ENCODE measurements at places on chromosomes 12 and 14. TPM values are rescaled to one million over a fixed set of nuclear protein-coding genes. Genes with fewer than 3 reads are reported as not detected.

- DNase-seq: no peak
Measured at GRCh38 chr12:54926246-54926645, 58.3 kb downstream of the TESPA1 start.

DNA sequence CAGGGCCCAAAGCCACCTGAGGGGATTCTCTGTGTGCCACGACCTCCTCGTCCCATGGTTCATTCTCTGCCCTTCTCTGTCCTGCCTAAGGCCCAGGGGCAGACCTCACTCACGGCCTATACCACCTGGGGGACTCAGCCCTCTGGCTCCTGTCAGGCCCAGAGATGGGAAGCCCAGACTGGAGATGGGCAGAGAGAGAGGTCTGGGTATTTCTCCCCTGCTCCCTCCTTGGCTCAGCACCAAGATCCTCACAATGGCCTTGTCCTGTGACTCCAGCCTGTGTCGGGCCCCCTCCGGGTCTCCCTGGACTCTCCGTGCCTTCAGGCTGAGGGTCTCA, 46.9 kb upstream of the BCL11B start:
- no peak for DNase-seq

GRCh38 chr12:33628087-33628486, 188.5 kb upstream of the SYT10 start:
- no peak for DNase-seq

- no peak for DNase-seq
Measured at GRCh38 chr14:55099756-55100155, 29.3 kb upstream of the LGALS3 start.

DNA sequence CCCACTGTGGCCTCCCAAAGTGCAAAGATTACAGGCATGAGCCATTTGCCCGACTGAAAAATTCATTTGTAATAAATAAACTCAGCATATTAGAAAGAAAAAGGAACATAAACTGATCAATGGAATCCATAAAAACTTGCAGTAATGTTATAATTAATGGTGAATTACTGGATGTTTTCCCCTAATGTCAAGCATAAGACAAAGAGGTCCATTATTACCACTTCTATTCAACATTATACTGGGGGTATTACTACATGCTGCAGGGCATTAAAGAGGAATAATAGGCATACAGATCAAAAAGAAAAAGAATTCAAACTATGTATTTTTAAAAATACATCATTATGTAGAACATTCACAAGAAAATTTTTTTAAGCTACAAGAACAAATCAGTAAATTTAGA, 926.8 kb downstream of the LRFN5 start:
- no peak for DNase-seq

- DNase-seq: no peak
Measured at GRCh38 chr14:96103560-96104460, 64.6 kb downstream of the C14orf132 start.

GRCh38 chr12:119679490-119679889, 11.6 kb downstream of the PRKAB1 start:
- no peak for DNase-seq

- no peak for DNase-seq
Measured at GRCh38 chr14:88421286-88421685, 35.8 kb downstream of the SPATA7 start.

DNA sequence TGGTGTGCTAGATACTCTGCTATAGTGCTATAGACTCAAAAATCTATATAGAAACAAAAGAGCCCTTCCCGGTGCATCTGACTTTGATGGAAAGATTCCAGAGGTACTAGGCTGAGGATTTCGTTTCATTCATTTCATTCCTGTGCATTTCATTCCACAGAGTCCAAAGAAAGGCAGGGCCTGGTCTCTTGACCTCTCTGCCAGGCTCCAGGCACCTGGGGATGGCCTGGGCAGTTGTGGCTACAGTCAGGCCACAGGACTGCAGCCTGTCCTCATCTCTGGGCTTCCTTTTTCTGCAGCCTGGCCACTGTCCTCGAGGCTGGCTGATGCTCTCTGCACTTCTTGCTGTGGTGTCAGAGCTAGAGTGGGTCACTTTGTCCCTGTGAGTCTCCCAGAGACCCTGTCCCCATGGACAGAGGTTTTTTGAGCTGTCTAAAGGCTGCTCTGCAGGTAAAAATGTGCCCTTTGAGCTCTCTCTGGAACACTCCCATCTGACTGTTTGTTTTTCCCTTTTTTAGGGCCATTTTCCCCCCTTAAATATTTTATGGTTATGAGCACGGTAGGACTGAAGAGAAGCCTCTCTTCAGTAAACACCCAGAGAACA, 3.2 kb upstream of the VDR start:
- DNase-seq: no peak

GRCh38 chr14:93047661-93048060, 68.1 kb downstream of the ITPK1 start:
- DNase-seq: no peak

DNA sequence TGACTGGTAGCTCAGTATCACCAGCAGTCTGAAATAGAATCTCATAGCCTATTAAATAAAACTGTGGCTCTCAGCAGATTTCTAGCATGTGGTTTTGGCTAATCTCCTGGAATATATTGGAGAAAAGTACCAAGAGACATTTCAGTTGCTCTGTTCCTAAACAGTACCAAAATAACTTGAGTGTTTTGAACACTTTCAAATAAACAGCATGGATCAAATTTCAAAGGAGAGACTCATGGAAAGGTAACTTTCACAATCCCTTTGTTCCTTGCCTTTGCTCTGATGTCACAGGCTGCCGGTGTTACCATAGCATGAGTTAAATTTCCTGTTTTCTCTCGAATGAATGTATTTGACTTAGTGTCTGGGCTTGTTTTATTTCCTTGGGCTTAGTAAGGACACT, 3.4 kb downstream of the ARG2 start:
- DNase-seq: no peak

GRCh38 chr14:21070610-21071224, 613 bp downstream of the ARHGEF40 start:
- no peak for DNase-seq

GRCh38 chr12:48750215-48750614, 33.7 kb upstream of the CCNT1 start:
- no peak for DNase-seq

RNF212B gene
- total RNA-seq: not detected

LLPH gene
- total RNA-seq: 32.9 TPM

KRT74 gene
- total RNA-seq: not detected

INHBC gene
- total RNA-seq: not detected

SUPT16H gene
- 49.7 TPM for total RNA-seq

RPL10L gene
- not detected for total RNA-seq

IPO8 gene
- 30.4 TPM for total RNA-seq

Data from CD4-positive, CD25-positive, alpha-beta regulatory T cell (primary cell).